Stimulated activated CD8-positive, alpha-beta memory T cell treated with anti-CD3 and anti-CD28 coated beads, Interleukin-12 subunit alpha, Interleukin-12 subunit beta, amount 100 ng/mL, for 4 hours (primary cell): ENCODE measurements at places on chromosomes 5 and 9.

DNA sequence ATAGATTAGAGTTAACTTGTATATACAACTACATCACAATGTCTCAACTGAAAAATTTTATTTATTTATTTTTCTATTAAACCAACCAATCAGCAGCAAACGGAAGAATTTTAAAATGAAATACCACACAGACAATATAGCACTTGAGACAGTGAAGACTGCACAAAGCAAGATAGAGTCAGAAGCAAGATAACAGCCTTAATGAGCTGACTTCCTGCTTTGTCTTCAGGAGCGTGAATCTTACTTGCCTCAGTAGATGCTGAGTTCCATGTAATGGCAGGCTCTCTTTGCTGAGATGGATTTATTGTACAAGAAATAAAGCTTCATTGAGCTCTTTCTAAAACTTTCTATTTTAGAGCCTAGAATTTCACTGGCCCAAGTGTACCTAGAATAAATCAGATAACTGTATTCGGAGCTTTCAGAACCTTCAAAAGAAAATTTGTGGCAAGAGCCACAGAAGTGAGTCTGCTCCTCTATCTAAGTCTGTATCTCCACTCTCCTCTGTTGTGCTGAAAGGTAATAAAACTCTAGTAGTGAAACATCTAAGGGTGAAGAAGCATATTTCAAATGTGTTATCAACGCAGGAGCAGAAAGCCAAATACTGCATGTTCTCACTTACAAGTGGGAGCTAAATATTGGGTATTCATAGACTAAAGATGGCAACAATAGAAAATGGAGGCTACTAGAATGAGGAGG is 83.3 kb upstream of the ANKRD55 start:
- DNase-seq: no peak

DNA sequence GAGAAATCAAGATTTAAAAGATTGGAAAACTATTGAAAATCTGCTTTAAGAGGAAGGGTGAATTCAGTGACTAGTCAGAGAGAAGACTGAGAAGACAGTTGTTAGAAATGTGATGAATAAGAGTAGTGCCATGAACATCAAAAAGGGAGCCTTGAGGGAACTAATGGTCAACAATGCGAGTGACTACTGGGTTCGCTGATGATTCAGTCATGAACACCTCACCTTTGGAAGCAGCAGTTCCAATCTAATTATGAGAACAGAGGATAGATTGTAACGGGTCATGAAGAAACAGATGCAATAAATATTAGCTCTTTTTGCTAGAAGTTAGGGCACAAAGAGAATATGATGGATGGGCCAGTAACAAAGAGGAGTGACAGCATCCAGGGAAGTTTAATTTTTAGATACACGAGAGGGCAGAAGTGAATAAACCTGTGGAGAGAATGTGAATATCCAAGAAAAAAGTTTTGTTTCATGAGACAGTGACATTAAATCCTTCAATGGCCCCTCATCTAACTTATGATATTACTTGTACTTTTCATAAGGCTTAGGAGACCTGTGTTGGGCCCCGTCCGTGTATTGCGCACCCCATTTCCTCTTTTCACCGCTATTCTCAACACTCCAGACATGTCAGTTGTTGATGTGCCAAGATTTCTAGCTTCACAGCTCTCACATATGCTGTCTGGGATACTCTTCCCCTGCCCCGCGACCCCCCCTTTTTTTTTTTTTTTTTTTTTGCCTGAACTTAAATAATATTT is 23.5 kb upstream of the IFNE start:
- DNase-seq: no peak

GRCh38 chr5:14872070-14872989 is 752 bp upstream of the ANKH start:
- DNase-seq: peak; percentile 36

GRCh38 chr5:6402939-6403338 is 24.6 kb upstream of the MED10 start:
- no peak for DNase-seq

DNA sequence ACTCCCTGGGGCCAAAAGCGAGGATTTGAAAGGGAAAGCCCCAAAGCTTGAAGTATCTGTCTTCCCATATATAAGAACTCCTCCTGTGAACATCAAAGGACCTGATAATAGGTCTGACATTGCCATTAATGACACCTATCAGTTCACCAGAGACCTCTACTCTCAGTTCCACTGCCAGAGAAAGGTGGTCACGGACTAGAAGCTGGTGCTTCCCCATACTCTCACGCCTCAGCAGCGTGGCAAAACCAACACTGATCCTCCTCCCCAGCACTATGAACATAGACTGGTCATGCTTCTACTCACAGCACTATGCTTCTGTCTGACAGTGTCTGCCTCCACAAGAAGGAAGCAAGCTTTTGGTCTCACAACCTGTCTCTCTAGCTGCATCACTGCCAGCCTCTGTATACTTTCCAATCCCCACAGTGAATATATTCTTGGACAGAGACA is 37.9 kb downstream of the NRG2 start:
- no peak for DNase-seq

DNA sequence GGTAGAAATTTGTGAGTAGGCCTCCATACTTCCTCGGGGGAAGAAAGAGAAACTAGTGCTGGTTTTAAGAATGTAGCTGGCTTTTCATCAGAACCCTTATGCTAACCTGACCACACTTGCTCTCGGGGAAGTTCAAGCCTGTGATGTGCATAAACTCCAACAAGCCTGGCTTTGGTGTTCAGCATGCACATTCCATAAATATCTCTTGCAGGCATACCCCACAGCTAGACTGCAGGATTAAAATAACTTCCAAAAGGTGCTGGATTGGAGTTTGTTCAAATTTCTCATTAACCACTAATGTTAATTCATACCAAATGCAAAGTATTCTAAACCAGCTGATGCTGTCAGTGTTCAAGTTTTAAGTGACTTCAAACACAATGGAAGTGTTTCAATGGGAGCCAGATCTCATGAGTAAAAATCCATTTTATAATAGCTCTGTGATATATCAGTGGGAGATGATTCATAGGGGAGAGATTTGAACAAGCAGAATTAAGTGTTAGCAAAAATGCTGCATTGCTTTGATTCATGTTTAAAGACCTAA is 79.4 kb downstream of the NPR3 start:
- no peak for DNase-seq

- no peak for DNase-seq
Measured at GRCh38 chr5:169847519-169847918, 132.8 kb downstream of the INSYN2B start.

GRCh38 chr5:60896991-60897390 is 47.9 kb downstream of the ERCC8 start:
- DNase-seq: no peak

GRCh38 chr9:90801241-90801972 is at the start of gene SYK:
SYK (plus strand) TSS chr9:90801819; CDS start chr9:90843899, 42,080 bp downstream.
- DNase-seq: no peak

DNA sequence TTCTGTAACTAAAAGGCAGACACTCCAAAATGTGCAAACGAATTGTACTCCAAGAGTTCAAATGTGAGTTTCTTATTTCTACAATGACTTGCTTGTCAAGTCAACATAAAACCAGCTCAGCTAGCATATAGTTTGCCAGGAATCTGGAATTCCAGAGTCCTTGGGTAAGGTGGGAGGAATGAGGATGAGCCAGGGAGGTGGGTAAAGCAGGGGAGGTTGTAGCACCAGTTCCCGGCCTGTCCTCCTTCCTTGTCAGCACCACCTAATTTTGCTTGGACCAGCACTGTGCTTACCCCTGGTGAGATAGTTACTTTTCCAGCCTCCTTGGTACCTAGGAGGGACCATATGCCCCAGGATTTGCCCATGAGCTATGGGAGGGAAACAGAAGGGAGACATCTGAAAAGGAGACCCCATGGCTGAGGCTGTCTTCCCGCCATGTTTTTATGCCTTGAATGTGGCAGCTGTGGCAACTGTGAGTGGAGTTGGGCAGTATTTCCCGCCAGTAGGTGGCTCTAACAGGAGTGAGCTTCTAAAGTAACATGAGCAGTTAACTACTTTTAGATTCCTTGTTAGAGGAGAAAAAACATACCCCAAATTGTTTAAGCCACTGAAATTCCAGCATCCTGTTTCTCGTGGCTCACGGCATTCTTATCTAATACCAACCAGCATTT is 302.5 kb downstream of the TENT4A start:
- DNase-seq: no peak

DNA sequence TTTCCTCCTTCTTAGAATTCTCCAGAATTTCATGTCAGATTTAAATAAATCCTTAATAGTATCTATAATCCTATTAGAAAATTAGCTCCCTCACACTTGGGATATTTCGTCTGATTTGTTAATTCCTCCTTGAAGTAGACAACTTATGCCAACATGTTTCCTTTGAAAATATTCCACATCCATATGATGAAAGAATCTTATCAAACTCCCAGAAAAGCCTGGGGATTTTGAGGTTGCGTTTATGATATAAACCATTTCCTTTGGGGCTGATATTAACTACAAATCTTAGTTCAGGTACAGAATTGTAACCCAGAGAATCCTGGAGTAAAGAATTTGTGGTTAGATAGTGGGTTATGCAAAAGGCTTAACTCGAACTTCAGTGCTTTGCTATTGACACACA is 2373.8 kb upstream of the ACO1 start:
- no peak for DNase-seq

DNA sequence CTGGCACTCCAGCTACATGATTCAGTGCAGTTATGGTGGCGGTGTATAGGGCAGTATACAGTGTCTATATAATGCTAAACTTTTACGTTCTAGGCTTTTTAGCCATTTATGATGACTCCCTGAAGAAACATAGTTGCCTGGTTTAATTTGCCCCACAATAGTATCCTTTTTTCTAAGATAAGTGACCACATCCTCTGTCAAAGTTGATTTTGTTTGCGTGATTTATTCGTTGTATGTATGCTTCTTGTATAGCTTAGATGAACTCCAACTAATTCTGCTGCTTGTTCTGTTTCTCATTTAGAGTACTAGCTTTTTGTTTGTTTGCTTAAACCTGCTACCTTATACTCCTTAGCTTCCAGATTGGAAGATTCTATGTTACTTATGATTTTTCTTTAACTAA is 83.6 kb downstream of the ERMP1 start:
- DNase-seq: no peak

DNA sequence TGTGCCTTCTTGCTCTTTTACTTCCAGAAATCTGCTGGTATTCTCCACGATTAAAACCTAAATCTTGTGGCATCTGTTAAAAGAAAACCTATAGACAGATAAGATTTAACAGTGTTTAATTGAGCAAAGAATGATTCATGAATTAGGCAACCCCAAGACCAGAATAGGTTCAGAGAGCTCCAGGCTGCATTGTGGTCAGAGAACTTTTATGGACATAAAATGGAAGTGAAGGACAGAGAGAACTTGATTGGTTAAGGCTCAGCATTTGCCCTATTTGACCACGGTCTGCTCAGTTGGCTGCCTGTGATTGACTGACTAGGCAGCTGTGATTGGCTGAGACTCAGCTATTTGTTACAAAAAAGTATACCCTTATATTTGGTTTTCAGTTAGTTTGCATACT is 10.4 kb upstream of the SLC36A2 start:
- no peak for DNase-seq

- DNase-seq: no peak
Measured at GRCh38 chr5:131272724-131273123, 8.9 kb downstream of the CDC42SE2 start.

DNA sequence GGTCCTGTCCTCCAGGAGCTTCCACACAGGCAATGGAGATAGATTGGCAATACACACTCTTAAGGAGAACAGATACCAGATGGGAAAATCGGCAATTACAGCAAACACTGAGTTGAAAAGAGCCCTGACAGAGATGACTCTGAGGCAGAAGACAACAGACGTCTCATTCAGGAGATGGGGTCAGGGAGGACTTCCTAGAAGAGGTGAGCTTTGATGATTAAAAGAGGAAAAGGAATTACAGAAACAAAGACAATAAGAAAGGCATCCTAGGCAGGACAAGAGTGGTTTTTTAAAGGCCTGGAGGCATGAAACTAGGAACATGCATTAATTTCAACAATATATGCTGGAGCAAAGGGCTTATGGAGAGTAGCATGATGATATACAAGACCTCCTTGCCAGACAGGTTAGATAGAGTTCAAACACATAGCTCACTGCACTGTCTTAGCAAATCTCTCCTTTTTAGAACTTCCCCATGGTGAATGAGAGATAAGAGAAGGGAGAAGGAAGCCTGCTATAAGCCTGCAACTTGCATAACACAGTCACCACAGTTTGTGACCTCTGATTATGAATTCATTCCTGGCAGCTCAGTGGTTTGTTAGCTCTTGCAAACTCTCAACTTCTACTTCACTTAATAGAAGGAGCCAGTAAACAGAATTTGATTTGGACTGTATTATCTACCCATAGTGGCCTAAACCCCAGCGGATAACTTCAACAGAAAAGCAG is 48.5 kb downstream of the SIL1 start:
- no peak for DNase-seq
